Adrenal gland (tissue), 19 donors: ENCODE measurements at places on chromosomes 7 and 10. TPM values are rescaled to one million over a fixed set of nuclear protein-coding genes. Genes with fewer than 3 reads are reported as not detected.

Gene HOXA1
- polyA plus RNA-seq = 0.32 TPM

Gene HOXA11
- polyA plus RNA-seq = 3.0 TPM

Gene GDF10
- 0.64 TPM for polyA plus RNA-seq

Gene HECTD2
- polyA plus RNA-seq = 7.2 TPM
